Skeletal muscle tissue (tissue), 5 donors: ENCODE measurements at places on chromosomes 4 and X. TPM values are rescaled to one million over a fixed set of nuclear protein-coding genes. Genes with fewer than 3 reads are reported as not detected.

Gene SULT1B1
- 0.52 TPM for total RNA-seq

Gene APBB2
- total RNA-seq = 41.2 TPM

Gene IGFBP7
- 66.8 TPM for total RNA-seq

Gene CT55
- not detected for total RNA-seq

Gene TMEM187
- total RNA-seq = 2.1 TPM

Gene ZDHHC15
- total RNA-seq = 3.7 TPM

Gene STOX2
- total RNA-seq = 9.4 TPM

Gene STK32B
- total RNA-seq = 5.7 TPM

Gene ETDA
- total RNA-seq = not detected

Gene DSPP
- not detected for total RNA-seq

Gene CCSER1
- total RNA-seq = 1.0 TPM

Gene ERAS
- total RNA-seq = not detected

Gene SLC34A2
- total RNA-seq = not detected

Gene TLR10
- total RNA-seq = 0.52 TPM

Gene ARAP2
- 2.6 TPM for total RNA-seq

Gene SPIN2A
- 3.7 TPM for total RNA-seq

Gene ADGRG2
- 7.8 TPM for total RNA-seq

Gene ADH1C
- total RNA-seq = 13.0 TPM

Gene PRRG3
- 9.4 TPM for total RNA-seq

Gene CDS1
- 0.52 TPM for total RNA-seq

Gene FAM236A
- total RNA-seq = not detected

Gene ALAS2
- 301 TPM for total RNA-seq

Gene SSX2
- not detected for total RNA-seq

Gene NONO
- 297 TPM for total RNA-seq

Gene C4orf46
- total RNA-seq = 16.2 TPM

Gene CT83
- not detected for total RNA-seq

Gene RHOH
- 1.0 TPM for total RNA-seq

Gene NXF2
- not detected for total RNA-seq

Gene TEX13B
- not detected for total RNA-seq

Gene CLCN4
- 15.7 TPM for total RNA-seq

Gene RIBC1
- 0.52 TPM for total RNA-seq

Gene GPM6B
- total RNA-seq = 18.8 TPM
